ENCODE measurements at places on chromosomes 6 and 20. TPM values are rescaled to one million over a fixed set of nuclear protein-coding genes. Genes with fewer than 3 reads are reported as not detected.

DNA sequence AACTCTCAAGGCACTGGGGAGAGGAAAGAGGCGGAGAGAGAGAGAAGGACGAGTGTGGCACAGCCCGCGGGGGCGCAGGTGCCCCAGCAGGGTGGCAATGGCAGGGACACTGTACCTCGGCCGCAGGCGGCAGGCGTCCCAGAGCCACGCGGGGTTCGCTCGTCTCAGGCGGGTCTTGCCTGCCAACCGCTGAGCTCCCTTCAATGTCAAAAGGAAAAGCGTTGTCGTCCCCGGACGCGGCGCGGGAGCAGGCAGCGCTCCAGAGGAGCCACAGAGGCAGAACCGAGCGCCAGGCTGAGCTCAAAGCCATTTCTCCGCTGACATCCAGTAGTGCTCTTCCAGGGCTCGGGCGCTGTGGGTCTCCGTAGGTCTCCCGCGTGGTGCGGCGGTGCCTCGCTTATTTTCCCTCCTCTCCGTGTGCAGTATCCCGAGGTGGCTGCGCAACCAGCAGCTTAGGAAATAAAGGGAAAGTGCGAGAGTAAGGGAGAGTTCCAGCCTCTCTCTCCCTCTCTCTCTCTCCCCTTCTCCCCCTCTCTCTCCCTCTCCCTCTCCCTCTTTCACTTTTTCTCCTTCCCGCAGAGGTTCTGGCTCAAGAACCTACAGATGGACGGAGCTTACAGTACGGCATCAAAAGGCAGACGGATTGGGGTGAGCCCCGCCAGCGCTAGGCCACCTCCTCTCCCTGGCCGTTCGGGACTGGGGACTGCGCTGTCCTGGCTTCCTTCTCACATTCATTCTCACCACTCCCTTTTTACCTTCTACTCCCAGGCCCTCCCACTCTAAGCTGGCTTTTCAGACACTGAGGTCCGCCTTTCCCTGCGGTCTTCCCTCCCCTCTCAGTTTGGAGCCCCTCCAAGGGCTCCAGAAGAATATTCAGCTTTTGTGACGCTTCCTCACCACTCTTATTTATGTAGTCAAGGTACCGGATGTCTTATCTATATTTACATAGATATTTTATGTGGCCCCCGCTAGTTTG is at the start of gene LAMA4:
LAMA4 (minus strand) TSS at position 727 of the 976 bp plus-strand sequence; CDS start at position 310, 417 bp downstream.
- DNase-seq: peak; percentile 77

- no peak for DNase-seq
Observed at GRCh38 chr6:142953373-142954273, 8.6 kb upstream of the HIVEP2 start.

The SLC26A8 gene
- not detected for polyA plus RNA-seq

DNA sequence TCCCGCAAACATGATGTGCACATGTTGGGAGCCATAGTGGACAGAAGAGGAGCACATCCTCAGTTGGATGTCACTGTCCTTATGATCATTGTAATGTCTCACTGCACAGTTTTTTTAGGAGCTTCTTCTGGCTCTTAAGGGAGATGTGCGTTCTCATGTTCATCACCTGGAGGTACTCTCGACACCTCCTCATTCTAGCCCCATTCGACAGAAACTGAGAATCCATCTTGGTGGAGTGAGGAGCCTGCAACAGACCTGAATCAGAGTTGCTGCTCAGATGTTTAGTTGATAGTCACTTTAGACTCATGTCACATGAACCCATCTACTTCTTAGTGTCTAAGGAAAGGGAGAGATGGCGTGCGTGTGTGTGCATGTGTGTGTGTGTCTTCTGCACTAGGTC is 2.3 kb upstream of the BMP6 start:
- DNase-seq: no peak

The TRIM10 gene
- 2.7 TPM for polyA plus RNA-seq

- no peak for DNase-seq
Observed at GRCh38 chr6:8182902-8183665, 80.7 kb upstream of the EEF1E1 start.

GRCh38 chr6:80547827-80548226 is 441.4 kb downstream of the BCKDHB start:
- no peak for DNase-seq

- no peak for DNase-seq
Observed at GRCh38 chr6:68677058-68677457, 42.0 kb downstream of the ADGRB3 start.

GRCh38 chr6:79461205-79461604 is 76.0 kb downstream of the LCA5 start:
- DNase-seq: no peak

- DNase-seq: no peak
Observed at GRCh38 chr20:50252701-50253100, 62.1 kb downstream of the CEBPB start.

The IL17A gene
- not detected for polyA plus RNA-seq

DNA sequence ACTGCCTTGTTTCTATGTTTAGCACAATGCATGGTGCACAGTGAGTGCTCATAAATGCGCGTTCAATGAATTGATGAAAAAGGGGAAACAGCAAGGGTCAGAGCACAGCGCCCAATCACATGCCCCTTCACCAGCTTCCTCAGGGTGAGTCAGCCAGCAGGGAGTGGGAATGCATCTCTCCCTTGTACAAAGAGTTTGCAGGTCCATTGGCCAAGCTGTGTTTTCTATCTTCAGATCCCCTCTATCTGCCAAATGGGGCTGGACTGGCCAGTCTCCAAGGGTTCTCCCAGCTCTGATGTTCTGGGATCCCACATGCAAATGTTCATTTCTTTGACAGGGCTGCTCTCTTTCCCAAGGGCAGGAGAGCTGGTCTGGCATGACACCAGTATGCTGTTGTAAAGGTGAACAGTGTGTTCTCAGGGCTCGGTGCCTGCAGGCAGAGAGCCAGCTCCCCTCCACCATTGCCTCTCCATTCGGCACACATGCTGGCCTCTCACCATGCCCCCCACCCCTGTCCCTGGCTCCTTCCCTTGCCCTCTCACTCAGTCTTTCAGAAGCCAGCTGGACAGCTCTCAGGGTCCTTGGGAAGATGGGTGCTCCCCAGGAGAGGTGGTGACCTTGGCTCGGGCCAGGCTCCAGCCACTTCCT is 25.0 kb downstream of the ANGPT4 start:
- peak; percentile 72 for DNase-seq

DNA sequence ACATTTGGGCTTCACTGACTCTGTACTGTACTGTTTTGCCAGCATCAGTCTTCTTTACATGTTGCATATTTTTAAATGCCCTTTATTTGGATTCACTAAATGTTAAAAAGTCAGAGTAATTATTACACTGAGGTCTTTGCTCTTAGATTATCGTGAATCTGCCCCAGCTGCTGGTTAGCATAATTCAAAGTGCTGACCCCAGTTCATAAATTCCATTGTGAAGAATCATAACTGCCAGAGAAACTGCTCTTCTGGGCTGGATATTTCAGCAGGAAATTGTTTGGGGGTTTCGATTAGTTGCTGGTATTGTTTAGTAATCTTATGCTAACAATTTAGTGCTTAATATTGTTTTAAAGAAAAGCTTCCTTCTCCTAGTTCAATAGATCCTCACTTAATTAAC is 682.1 kb upstream of the MAP3K7 start:
- DNase-seq: no peak
